ENCODE measurements at places on chromosomes 2 and 18.

DNA sequence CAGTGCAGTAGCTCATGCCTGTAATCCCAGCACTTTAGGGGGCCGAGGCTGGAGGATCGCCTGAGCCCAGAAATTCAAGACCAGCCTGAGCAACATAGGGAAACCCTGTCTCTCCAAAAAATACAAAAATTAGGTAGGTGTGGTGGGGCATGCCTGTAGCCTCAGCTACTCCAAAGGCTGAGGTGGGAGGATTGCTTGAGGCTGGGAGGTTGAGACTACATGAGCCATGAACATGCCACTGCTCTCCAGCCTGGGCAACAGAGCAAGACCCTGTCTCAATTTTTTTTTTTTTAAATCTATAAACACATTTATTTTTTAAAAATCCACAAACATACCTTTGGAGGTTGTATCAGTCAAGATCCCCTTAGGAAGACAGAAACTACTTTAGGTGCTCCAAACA lies 326.3 kb downstream of the EPHA4 start:
- no peak for DNase-seq

GRCh38 chr2:3505771-3506170 lies 13.6 kb downstream of the ADI1 start:
- no peak for DNase-seq

GRCh38 chr2:27079233-27080139 lies 1.1 kb downstream of the EMILIN1 start:
- no peak for DNase-seq

DNA sequence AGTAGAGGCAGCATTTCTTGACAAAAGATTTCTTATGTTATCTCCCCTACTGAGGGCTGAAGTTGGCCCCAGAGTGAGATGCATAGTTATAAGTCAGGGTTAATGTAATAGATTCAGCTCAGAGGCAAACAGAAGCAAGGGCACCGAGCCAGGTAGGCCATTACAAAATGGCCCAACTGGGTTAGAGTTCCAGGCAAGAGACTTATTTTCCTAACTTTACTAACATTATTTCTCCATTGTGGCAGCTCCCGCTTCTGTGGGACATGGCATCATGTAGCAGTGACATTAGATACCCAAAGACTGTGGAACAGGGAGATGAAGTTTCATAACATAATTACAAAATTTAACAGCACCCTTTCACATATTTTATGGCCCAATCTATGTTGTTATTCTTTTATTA lies 27.1 kb downstream of the TSPYL6 start:
- DNase-seq: no peak

DNA sequence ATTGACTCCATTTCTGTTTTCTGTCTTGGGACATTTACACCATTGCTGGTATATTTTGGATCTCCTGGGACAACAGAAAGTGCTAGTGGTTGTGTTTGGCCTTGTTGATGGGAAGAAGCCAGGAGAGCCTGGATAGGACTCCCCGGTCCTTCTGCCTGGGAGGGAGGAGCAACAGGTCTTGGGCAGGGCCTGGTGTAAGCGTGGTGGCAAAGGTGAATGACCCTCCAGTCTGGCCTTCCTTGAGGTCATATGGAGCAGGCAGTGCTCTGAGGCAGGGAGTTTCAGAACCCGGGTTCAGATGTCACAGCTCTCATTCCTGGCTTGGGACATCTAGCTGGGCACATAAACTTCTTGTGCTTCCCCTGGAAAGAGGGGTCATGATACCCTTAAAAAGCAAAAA lies 56.0 kb upstream of the RBM44 start:
- DNase-seq: no peak

DNA sequence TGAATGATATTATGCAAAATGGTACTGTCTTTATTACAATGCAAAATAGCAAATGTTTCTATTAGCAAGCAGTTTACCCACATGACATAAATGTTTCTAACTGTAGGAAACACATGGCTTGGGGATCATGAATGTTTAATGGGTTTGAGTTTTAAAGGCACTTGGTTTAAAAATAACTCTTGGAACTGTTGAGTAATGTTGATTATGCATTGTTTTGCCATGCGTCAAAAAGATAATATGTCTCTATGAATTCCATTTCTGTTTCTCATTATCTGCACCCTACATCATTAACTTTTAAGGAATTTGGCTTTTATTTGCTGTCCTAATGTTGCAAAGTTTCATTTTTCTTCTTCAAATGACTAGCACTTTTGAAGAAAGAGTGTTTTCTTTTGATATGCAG lies 1355.5 kb downstream of the SUCLG1 start:
- DNase-seq: no peak
